ENCODE measurements at places on chromosomes 12 and 14. TPM values are rescaled to one million over a fixed set of nuclear protein-coding genes. Genes with fewer than 3 reads are reported as not detected.

- peak overlapping the region; percentile 49 for H3K4me3 ChIP-seq
- no peaks in the 10 kb centered on the region for H3K36me3 ChIP-seq
- no peaks in the 10 kb centered on the region for H3K27me3 ChIP-seq
- H3K27ac ChIP-seq, result peak overlapping the region; percentile 25
Observed at GRCh38 chr14:24674204-24674970, 40.4 kb upstream of the GZMB start.

DNA sequence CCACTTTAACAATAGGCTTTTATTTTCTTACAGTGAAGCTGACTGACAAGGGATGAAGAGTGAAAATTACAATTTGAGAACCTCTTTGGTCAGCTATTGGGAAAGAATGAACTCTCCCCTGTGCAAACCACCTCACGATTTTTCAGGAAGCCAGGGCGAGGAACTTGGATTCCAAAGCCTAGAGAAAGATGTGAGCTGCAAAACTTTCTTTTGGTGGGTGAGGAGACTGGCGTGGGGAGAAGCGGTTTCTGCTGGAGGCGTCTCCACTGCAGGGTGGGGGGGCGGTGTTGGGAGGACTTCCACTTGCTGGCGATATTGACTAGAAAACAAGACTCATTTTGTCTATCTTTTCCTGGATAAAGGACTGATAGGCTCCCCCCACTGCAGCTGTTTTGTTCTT lies 59.3 kb upstream of the VRK1 start:
- H3K27me3 ChIP-seq, result peaks cover 27% of the 10 kb centered on the region
- H3K4me1 ChIP-seq, result peaks cover 13% of the 10 kb centered on the region
- H3K4me3 ChIP-seq, result no peak overlapping the region
- H3K36me3 ChIP-seq, result no peaks in the 10 kb centered on the region

DNA sequence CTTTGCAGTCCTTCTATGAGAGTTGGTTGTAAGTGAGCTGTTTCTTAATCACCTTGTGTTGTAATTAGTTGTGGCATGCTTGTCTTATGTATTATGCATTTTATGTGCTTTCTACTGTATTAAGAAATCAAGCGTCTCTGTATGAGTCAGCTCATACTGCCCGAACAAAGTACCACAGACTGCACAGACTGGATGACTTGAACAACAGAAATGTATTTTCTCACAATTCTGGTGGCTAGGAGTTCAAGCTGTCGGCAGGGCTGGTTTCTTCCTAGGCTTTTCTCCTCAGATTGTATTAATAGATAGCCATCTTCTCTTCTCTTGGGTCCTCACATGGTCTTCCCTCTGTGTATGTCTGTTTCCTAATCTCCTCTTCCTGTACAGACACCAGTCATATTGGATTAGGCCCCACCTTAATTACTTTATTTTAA lies 77.7 kb downstream of the FLRT2 start:
- no peaks in the 10 kb centered on the region for H3K36me3 ChIP-seq
- H3K4me3 ChIP-seq, result no peak overlapping the region
- no peak for DNase-seq
- no peak overlapping the region for H3K27ac ChIP-seq
- no peaks in the 10 kb centered on the region for H3K4me1 ChIP-seq

DNA sequence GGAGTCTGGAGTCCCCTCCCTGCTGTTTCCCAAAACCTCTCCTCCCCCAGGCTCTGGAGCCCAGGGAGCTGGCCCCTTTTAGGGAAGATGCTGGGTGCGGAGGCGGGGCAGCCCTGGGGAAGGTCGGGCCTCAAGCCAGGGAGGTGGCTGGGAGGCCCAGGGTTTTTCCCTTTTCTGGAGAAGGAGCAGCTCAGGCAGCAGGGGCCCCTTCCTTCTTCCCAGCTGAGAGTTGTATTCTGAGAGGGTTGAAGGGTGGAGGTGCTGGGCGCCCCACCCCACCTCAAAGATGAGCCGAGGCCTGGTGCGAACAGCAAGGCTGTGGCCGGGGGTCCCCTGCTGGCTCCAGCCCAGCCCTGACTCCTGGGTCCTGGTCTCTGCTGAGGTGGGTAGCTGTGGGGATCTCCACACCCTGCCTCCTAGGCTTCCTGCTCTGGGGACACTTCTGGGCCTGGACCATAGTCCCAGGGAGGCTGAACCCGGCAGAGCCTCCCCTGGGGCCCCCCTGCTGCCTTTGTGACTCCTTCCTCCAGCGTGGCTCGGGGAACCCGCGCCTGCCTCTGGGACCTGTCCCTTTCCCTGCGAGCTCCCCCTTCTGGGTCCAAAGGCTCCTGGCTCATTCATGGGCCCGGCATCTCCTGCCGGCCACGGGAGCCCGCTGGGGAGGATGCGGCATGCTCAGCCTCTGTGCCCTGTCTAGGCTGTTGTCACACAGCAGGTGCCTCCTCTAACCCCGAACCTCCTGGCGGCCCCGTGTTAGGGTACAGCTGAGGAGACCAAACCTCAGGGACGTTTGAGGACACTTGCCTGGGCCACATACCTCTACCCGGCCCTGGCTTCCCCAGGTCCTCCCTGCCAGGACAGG lies 4.4 kb downstream of the TRMT61A start:
- no peak overlapping the region for H3K27ac ChIP-seq
- H3K4me3 ChIP-seq, result no peak overlapping the region
- no peak for DNase-seq
- peaks cover 23% of the 10 kb centered on the region for H3K4me1 ChIP-seq

- H3K27ac ChIP-seq, result no peak overlapping the region
- H3K36me3 ChIP-seq, result no peaks in the 10 kb centered on the region
- peaks cover 8% of the 10 kb centered on the region for H3K27me3 ChIP-seq
- no peak overlapping the region for H3K4me3 ChIP-seq
- peaks cover 18% of the 10 kb centered on the region for H3K4me1 ChIP-seq
Observed at GRCh38 chr14:51096870-51097269, 2.0 kb upstream of the TRIM9 start.

The RBP5 gene
- not detected for polyA plus RNA-seq

The CPNE6 gene
- polyA plus RNA-seq, result not detected

The CHPT1 gene
- polyA plus RNA-seq, result 12.6 TPM

The TAS2R19 gene
- not detected for polyA plus RNA-seq

The BATF gene
- 53.8 TPM for polyA plus RNA-seq

The SERPINA3 gene
- polyA plus RNA-seq, result not detected

The PYGL gene
- polyA plus RNA-seq, result not detected
